ENCODE measurements at places on chromosomes 12 and 14. TPM values are rescaled to one million over a fixed set of nuclear protein-coding genes. Genes with fewer than 3 reads are reported as not detected.
A peak's percentile ranks its signal among the peaks of the same experiment; 100 is the strongest.

DNA sequence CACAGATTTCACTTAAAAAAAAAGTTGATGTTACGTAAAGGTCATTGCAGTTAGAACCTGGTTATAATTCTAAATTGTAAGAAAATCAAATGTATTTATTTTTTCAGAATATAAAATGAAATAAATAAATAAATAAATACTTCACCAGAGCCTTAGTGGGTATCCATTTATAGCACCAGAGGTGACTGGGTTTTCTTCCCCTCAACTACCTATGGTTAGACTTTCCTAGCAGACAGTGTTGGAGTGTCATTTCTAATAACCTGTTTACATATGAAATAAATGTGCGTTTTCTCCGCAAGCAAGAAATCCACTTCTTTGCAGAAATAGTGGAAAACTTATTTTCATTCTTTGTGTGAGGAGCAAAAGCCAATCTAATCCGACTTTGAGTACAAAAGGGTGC lies 3.3 kb upstream of the MYF5 start:
- no peak for DNase-seq

- DNase-seq, result no peak
Measured at GRCh38 chr12:59151243-59151642, 230.9 kb upstream of the LRIG3 start.

- peak; percentile 14 for DNase-seq
Measured at GRCh38 chr12:121196902-121197301, 13.0 kb upstream of the P2RX4 start.

DNA sequence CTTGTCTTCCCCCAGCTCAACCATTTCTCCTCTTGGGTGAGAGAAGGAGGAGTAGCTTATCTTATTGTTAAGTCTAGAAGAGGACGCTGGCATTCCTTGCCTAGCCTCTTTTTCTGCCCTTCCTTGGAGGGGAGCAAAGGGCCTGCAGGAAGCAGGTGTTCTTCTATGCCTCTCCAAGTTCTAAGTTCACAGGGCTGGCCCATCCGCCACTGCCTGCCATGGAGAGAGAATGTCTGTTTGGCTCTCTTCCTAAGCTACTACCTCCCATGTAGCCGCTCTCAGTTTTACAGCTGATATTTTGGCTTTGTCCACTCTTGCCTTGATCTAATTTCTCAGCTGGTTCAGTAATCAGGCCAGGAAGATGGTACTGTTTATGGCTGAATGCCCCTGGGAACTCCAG lies 201.2 kb downstream of the NTF3 start:
- DNase-seq, result no peak

- DNase-seq, result no peak
Measured at GRCh38 chr14:94175747-94176146, 1.6 kb downstream of the PPP4R4 start.

DNA sequence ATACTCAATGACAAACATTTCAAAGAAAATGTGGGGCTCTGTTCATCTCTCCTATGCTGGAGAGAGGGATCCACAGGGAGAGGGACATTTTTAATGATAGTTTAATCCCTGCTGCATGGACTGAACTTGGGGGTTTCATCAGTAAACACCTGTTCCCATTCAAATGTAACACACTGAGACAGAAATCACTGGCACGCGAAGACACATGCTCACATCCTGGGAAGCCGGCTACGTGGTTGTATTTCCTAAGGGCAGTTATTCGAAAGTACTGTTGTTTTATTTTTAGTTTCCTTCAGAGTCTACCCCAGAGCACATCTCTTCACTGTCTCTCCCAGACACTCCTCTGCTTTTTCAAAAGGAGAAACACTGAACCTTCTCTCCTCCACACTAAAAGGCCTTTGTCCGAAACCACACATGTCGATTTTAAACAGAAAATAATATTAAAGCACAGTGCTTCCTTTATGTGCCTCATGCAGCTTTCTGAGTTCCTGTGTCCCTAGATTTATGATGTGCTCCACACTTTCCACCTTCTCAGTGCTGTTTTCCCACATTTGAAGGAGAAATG lies 52.8 kb downstream of the PTHLH start:
- no peak for DNase-seq

- peak; percentile 73 for DNase-seq
Measured at GRCh38 chr14:23071244-23071920, 14.1 kb upstream of the CDH24 start.

DNA sequence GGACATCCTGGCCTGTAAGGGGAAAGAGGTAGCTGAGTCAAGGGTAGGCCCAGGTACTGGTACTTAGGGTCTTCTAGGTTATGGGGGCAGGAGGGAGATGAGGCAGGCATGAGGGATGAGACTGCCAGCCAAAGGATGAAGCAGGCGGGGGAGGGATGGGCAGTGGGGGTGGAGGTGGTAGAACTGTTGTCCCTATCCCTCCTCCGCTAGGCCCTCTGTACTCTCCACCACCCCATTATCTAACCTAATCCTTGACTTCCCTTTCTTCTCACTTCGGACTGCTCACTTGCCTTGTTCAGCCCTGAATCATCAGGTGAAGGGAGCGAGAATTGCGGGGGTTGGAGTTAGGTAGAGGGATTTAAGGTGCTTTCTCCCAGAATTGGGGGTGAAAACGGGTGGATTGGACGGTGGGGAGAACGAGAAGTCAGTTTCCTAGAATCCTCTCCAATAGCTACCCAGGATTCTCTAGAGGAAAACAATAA lies 562 bp downstream of the PAN2 start:
- no peak for DNase-seq

DNA sequence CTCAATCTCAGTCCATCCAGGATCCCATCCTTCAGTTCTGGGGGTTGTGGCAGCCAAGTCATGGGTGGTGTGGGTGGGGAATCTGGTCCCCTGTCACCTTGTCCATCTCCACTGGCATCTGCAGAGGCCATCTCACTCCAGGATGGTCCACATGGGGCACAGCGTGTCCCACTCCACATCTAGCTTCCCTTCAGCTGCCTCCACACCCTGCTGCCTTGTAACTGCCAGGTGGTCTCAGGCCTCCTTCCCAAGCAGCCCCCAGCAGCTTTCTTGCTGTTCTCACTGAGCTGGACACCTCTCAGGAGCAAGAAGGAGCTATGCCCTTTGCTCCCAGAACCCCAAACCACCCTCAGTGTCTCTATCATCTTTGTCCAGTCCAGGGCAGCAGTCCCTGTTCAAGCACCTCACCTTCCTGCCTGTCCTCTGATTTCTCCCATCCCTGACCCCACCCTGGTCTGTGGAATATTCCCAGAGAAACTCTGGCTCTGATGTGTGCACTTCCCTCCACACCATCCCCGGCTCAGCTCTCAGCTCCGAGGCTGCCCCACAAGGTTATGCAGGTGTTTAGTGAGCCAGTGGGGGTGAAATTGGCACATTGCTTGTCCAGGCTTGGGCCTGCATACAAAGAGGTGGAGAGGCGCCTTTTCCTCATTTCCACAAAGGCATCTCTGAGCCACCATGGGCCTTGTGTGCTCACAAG lies 13.7 kb upstream of the DYNC1H1 start:
- DNase-seq, result no peak

DNA sequence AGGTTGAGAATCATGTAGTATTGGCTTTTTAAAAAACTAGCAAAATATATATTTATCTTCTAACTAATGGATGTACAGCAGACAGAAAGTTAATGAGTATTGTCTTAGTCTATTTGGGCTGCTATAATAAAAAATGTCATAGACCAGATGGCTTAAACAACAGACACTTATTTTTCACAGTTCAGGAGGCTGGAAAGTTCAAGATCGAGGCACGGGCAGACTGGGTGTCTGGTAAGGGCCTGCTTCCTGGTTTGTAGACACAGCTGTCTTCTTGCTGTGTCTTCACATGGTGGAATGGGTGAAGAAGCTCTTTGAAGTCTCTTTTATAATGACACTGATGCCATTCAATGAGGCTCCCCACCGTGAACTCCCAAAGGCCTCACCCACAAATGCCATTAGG lies 70.1 kb upstream of the KRR1 start:
- no peak for DNase-seq

DNA sequence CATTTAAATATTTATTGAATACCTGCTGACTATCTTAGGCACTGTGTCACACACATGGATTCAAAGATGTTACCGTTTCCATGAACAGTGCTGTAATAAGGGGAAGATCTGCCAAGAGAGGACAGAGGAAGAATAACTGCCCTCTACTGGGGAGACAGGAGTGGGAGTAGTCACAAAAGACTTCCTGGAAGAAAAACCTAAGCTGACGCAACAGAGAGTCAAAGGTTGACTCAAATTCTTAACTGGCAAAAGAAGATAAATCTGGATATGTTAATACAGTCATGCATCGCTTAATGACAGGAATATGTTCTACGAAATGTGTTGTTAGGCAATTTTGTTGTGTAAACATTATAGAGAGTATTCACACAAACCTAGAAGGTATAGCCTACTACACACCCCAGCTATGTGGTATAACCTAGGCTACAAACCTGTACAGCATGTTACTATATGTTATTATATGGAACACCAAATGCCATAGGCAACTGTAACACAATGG lies 51.5 kb downstream of the DCAF5 start:
- DNase-seq, result peak; percentile 6

- no peak for DNase-seq
Measured at GRCh38 chr12:53966385-53967133, 6.4 kb upstream of the HOXC11 start.

GRCh38 chr12:89350630-89351488 lies 1.4 kb downstream of the DUSP6 start:
- no peak for DNase-seq

DNA sequence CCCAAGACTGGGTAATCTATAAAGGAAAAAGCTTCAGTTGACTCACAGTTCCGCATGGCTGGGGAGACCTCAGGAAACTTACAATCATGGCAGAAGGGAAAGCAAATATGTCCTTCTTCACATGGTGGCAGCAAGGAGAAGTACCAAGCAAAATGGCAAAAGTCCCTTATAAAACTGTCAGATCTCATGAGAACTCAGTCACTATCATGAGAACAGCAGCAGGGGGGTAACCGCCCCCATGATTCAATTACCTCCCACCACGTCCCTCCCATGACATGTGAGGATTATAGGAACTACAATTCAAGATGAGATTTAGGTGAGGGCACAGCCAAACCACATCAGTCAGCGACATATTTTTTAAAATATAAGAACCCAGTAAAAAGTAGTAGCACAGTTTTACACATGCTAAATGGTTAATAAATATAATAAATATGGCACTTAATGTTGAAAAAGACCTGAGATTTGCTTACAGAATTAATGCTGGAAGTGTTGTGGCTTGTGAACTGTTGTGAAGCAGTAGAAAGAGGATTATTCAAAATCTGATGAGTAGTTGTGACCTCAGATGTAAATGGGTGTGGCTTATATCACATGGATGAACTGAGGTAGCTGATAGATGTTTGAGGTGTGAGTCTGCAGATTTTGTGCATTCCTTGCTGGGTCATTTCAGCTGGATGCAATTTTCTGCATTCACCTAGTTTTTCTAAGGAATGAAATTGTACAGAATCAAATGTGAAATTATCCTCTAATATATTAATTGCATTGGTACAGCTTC lies 46.9 kb upstream of the CHPT1 start:
- no peak for DNase-seq

GRCh38 chr14:35695072-35695471 lies 114.0 kb downstream of the RALGAPA1 start:
- DNase-seq, result no peak

DNA sequence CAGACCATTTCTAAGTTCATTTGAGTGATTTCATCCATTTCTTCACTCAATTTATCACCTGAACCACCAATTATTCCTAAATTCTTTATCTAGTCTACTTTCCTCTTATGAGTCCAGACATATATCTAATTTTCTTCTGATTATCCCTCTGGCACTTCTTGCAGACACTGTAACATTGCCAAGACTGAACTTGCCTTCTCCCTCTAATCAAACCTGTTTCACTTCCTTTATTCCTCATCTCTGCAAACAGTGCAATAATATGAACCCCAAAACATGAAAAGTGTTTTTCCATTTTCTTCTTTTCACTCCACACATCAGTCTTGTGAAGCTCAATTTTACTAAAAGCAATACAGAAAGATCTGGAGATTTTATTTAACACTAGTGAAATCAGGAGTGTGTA lies 37.8 kb upstream of the PTPRQ start:
- DNase-seq, result no peak

GRCh38 chr14:94129758-94130414 lies 482 bp upstream of the IFI27L2 start:
- no peak for DNase-seq

DNA sequence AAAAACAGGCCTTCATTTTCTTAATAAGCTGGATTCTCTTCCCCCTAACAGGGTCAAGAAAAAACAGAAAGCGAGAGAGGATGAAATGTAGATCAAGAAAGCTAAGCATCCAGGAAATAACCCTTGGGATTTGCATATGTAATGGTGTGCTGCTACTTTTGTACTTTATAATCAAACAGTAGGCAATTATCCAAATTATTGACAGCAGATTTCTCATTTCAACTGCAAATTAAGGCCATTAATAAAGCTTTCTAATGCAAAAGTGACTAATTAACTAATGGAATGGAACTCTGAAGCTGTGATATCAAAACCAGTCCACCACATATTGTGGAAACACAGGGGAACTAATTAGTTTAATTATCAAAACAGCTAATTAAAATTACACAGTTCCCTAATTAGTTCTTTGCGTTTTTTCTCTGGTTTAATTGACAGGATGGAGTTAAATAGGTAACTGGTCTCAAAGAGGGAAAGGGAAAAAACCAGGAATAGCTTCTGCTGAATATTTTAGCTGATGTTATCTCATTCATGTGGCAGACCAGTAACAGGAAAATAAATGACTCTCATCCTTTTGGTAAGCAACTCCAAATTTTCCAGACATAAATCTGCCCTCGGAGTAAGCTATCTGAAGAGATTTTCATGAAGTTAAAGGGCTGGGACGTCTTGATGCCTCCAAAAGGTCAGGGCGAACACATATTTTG lies 182.7 kb upstream of the LMO3 start:
- no peak for DNase-seq

DNA sequence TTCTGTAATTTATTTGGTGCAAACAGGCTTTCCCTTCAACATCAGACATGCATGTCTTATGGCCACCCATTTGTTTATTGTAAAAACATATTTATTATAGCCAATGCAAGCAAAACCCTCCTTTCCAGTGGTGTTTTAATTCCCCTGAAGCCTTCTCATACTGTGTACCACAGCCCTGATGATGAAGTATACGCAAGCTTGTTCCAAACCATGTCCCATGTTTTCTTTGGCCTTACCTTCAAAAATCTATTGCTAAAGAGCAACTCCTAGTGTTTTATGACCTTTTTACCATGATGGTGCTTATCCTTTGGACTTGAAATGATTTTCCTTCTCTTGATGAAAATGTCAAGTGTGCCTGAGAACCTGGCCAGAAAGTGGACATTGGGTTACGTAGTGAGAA lies 85.9 kb upstream of the CCDC91 start:
- no peak for DNase-seq

Gene SIX1
- not detected for polyA plus RNA-seq

Gene BMP4
- not detected for polyA plus RNA-seq

Gene SMOC1
- polyA plus RNA-seq, result not detected

Gene KLRG1
- 14.7 TPM for polyA plus RNA-seq

Gene RNU7-1
- polyA plus RNA-seq, result not detected

Gene FSCB
- not detected for polyA plus RNA-seq

Gene WIF1
- polyA plus RNA-seq, result not detected

Gene ADCY4
- 0.28 TPM for polyA plus RNA-seq

Gene GARIN6
- polyA plus RNA-seq, result not detected

Gene PTGER2
- polyA plus RNA-seq, result 91.2 TPM

Gene OR4E1
- polyA plus RNA-seq, result not detected

Gene TSPAN8
- not detected for polyA plus RNA-seq

Gene APOF
- polyA plus RNA-seq, result not detected

All from naive thymus-derived CD8-positive, alpha-beta T cell (primary cell).